ENCODE measurements at places on chromosomes 1 and 21.
A peak's percentile ranks its signal among the peaks of the same experiment; 100 is the strongest.

GRCh38 chr21:45418301-45419071, 13.5 kb downstream of the COL18A1 start:
- peak; percentile 54 for DNase-seq

DNA sequence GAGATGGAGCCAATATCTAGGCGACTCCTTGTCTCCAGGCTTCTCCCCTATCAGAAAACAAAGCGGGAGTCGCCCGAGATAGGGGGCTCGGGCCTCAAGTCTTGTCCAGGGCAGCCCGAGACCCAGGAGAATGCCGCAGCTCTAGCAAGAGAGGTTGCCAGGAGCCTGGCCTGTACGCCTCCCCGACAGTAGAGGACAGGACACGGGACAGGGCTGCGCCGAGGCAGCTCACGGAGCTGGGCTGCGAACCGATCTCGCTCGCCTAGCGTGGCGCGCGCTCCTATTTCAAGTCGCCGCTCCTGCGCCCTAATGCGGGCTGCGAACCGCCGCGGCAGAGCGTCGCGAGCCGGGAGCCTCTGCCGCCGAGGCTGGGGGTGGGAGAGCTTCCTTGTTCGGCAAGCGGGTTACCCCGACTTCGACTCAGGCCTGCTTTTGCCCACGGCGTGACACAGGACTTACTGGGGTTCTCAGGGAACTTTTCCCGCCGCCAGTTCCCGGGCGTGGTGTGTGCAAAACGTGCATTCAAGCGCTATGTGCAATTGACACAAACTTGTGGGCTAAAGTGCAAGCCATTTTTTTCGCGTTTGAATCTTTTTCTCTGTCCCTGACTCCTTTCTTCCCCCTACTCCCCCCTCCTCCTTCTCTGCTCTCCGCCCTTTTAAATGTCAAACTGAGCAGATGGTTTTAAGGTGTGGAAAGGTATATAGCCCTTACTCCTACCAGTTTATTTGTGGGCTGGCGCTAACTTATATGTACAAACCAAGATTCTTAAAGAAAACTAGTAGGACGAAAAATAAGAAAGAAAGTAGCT, 2.4 kb upstream of the PROX1 start:
- no peak for DNase-seq

GRCh38 chr1:33211972-33212371, 30.1 kb upstream of the TRIM62 start:
- no peak for DNase-seq

DNA sequence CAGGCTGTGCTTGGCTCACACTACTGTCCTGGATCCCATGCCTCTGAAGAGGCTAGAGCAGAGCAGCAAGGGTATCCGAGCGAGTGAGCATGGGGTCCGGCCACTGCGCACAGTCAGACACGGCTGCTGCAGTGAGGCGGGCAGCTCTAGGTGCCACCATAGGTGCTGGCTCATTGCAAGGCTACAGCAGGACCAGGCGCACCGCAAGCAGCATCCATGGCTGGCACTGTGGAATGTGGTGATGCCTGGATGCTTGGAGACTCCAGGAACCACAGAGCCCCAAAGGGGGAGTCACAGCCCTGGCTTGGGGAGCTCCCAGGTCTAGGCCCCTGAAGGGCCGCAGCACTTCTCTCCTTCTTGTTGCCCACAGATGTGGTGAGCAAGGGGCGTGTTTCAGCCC, 47.2 kb downstream of the ATP6V1G3 start:
- DNase-seq: no peak

DNA sequence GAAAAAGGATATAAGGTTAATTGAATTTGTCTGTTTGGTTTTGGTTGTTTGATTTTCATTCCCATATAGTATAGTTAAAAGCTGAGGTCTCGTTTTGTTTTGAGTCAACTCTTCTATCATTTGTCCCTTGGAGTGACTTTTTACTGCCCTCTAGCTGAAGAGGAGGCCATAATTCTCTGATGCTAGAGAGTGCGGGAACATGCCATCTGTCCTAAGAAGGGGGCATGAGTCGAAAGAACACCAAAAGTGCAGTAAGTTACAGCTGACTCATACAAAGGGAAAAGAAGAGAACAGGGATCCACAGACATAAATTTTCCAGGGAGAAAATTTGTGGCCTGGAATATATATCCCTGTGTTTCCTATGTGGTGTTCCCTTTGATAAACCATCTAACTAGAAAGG, 4.1 kb downstream of the KRTAP21-3 start:
- no peak for DNase-seq

DNA sequence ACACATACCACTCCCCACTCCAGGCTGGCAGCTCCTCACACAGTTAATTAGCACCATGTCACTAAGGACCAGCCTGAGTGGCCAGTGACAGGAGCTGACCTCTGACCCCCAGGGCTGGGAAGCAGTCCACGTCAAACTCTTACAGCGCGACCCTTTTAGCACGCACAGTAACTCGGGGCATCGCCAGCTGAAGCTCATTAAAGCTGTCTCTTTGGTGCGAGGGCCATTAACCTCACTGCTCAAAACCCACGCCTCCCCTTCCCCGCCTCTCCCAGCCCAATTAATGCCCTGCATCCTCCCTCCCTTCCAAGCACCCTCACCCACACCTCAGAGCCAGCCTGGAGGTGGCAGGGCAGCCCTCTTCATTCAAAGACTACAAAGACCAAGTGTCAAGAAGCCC, 31.7 kb downstream of the DMAP1 start:
- DNase-seq: no peak

GRCh38 chr21:41768437-41769042, 1.7 kb upstream of the RIPK4 start:
- DNase-seq: no peak

DNA sequence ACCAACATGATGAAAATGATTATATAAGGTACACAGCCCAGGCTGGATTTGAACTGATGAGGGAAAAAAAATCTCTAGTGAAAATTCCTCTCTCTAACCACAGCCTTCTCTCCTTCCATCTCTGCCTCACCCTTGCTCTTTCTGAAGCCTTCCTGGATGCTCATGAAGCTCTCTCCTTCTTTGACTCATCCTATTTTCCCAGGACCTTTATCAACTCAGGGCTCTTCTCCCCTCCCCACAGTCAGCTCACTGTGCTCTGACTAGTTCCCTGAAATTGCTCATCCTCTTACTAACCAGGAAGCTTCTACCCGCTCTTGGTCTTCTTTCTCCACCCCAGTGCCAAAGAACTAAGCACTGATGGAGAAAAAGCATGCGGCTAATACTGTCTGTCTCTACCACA, 46.4 kb upstream of the ERG start:
- DNase-seq: no peak

DNA sequence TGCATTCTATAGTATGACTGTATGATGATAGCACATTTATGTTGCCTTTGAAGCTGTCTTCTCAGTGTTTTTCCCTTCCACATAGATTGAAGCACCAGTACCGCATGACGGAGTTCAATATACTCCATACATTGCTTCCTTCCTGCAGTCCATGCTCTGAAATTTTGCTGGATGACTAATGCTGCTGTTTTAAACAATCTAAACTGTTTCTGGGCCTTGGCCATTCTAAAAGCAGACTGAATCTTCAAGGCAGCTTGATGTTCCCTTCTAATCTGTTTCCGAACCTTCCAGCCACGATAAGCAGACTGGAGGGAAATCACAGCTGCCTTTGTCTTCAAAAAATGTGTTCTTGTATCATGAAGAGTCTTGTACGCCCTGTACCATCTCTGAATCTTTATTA, 36.2 kb upstream of the F13B start:
- DNase-seq: no peak

All from natural killer cell treated with Interleukin-12 subunit alpha and Interleukin-12 subunit beta and Interleukin-15 and Interleukin-18, amount 100 ng/mL, for 72 hours (primary cell).